ENCODE measurements at places on chromosomes 7 and 10.
A peak's percentile ranks its signal among the peaks of the same experiment; 100 is the strongest.

GRCh38 chr10:84850826-84851225 lies 522.4 kb downstream of the CCSER2 start:
- no peak for DNase-seq

GRCh38 chr7:94323844-94324243 lies 70.9 kb upstream of the COL1A2 start:
- DNase-seq, result no peak

- DNase-seq, result no peak
Observed at GRCh38 chr7:16071246-16071857, 350.0 kb downstream of the CRPPA start.

DNA sequence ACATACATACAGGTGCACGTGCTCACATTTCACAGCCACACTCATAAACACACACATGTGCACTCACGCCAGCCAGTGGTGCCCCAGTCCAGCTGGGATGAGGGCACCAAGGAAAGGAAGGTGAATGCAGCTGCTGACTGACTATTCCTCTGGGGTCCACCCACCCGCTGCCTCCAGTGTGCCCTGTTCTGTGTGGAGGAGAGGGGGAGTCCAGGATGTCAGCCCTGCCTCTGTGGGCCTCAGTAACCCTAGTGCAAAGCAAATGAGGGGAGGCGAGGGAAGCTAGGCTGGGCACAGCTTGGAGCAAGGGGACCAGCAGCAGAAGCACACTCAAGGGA lies 57.6 kb downstream of the YKT6 start:
- DNase-seq, result no peak

- no peak for DNase-seq
Observed at GRCh38 chr10:128158021-128158795, 32.0 kb upstream of the MKI67 start.

DNA sequence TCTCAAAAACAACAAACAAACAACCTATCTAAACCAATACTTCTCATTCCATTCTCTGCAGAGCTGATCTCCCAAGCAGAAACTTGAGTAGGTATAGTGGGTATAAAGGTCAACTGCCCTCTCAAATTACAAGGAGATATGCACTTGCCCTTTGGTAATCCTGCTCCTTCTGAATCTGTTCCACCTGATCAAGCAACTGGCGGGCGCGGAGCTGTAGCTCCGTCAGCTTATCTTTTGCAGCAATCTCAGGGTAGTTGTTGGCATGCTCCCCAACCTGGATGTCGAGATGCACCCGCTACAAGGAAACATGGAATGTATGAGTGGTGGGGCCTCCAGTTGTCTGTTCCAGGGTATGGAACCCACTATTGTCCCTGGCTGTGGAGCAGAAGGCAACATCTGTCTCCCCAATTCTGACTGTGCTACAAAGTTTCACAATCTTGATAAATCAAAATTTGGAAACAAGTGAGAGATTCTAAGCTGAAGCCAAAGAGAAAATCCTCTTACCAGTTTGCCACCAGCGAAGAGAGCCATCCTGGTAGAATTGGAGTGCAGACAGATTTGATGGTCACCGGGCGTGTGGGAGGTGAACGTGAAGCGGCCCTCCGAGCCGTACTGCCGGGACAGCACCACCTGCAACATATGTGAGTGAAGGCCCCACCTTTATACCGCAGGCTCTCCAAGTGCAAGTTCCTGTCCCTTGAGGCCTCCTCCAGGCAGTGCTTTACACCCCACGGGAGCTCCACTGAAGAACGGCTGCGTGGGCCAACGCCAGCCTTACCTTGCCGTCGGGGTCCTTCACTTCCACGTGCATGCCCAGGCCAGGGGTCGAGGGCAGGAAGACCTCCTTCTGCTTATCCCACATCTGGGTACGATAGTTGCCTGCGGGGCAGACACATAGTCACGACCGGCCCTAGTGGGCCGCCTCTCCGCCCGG lies 819 bp downstream of the TMED4 start:
- peak; percentile 19 for DNase-seq

DNA sequence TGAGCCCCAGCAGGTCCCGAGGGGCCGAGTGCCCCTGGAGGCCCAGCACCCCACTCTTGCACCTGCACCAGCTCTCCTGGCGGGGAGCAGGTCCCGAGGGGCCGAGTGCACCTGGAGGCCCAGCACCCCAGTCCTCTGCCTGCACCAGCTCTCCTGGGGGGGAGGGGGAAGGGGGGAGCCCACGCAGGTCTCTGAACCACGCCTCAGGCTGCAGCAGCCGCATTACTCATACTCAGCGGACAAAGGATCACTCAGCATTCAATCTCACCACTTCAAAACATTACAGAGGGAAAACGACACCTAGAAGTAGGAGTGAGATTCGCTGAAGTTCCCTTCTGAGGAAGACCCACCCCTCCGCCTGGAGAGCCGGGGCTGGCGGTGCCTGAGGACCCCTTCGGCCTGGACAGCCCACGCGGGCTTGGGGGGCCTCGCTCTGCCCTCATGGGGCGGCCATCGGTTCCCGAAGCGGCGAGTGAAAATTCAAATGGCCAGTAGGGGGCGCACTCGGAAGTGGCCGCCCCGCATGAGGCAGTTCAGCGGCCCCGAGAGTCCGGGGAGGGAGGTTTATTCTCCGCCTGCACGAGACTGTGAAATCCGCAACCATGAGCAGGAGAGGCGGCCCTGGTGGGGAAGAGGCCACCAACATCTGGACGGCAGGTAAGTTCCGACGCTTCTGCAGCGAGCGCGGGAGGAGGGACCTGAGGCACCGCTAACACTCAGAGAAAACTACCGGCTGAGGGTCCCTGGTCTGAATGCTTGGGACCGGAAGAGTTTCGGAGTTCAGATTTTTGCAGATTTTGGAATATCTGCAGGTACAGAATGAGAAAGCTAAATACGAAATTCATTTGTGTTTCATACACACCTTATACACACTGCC lies 1.1 kb upstream of the GPER1 start:
- peak; percentile 68 for DNase-seq

GRCh38 chr7:79761876-79762429 lies 308.5 kb upstream of the MAGI2 start:
- no peak for DNase-seq

GRCh38 chr7:81721437-81721836 lies 48.4 kb downstream of the HGF start:
- DNase-seq, result no peak

GRCh38 chr7:125375942-125376341 lies 446.3 kb upstream of the POT1 start:
- DNase-seq, result no peak

DNA sequence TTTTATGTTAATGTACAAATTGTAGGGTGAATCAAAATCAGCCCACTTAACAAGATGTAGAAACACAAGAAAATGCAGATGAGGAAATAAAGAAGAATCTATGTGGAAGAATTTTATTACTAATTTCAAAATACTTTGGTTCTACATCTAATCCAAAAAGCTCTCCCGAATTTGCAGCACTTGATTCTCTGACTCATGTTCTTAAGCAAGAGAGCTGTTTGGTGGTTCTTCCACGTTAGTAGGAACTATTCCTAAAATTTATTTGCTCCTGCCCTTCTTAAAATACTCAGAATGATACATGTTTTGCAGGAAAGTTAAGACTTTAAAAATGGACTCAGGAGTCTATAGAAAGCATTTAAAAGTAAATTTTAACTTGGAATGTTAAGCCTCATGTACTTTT lies 91.8 kb downstream of the ZMYND11 start:
- no peak for DNase-seq

- no peak for DNase-seq
Observed at GRCh38 chr10:126110489-126111180, 214.3 kb downstream of the FANK1 start.

- DNase-seq, result no peak
Observed at GRCh38 chr10:131795761-131796160, 105.0 kb upstream of the PPP2R2D start.

DNA sequence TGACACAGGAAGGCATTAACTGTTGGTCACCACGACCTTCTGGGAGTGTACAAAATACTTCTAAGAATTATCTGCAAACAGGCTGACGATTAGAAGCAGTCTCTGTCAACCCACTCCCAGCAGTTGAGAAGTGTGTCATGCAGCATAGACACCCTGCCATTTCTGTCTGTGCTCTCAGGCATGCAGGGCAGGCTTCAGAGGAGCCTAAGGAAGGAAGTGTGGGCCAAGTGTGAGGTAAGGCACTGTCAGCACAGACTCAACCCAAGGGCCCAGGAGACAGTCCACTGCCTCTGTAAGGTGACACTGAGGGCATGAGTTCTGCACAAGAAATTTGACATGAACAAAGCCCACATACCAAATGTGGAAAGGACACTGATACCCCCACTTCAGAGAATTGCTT lies 109.0 kb upstream of the VIPR2 start:
- no peak for DNase-seq

DNA sequence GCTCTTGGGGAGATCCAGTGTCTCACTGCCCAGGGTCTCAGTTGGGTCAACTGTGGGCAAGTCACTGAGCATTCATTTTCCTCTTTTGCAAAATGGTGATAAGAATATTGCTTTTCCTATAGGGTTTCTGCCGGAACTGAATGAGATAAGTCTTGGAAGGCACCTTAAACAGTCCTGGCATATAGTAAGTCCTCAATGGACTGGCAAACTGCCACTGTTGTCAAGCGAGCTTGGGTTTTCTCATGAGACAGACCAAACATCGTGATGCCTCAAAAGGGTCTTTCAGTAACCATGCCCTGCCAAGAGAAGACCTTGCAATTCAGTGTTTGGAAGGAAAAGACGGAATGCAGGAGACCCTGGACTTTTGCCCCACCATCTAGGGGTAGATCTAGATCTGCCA lies 251.5 kb downstream of the WDR11 start:
- no peak for DNase-seq

DNA sequence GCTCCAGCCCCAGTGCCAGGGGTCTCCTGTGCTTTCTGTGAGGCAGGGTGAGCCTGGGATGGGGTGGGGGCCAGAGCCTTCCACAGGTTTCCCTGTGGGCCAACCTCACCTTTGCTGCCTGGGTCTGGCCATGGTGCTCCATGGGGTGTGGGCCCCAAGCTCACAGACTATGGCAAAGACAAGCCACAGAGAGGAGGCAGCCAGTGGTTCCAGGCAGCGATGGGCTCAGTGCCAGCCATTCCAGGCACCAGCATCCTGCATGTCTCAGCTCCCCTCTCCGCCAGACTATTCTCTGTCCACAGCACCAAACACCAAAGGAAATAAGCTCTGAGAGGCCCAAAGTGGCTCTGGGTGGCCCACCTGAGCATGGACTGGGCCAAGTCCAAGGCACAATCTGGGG lies 133.5 kb downstream of the PTPN20 start:
- no peak for DNase-seq

GRCh38 chr7:64883113-64883905 lies 19.8 kb upstream of the ZNF273 start:
- peak; percentile 9 for DNase-seq

GRCh38 chr10:33291053-33291592 lies 43.3 kb downstream of the NRP1 start:
- DNase-seq, result no peak

DNA sequence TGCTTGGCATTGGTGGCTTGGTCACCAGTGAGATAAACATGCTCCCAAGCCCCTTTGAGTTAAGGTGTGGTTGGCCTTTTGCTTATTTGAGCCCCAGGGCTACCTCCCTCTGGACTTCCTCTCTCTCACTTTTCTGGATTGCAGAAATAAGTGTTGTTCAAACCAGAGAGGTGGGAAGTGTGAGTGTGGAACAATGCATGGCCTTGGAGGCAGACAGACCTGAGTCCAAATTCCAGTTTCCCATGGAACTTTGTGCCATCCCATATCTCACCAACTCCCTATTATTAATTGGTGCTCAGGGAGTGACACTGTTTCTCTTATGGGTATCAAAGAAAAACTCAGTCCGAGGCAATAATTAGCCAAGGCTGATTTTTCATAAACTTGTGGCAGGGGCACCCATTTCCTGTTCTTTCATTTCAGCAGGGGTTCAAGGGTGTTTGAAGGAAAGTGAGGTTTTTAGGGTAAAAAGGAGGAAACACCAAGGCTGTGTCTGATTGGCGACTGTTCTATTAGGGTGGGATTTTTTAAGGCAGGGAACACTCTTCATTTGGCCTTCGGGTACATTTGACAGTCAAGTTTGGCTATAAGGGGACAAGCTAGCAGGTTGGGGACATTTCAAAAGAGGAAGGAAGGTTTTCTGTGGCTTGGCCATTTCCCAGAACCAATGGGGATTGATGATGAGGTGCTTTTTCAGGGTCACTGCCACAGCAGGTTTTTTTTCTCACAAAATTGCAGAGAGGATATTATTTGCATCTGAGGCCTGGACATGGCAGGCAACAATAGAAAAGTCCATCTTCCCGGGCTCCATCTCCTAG lies 148.8 kb upstream of the NPY start:
- peak; percentile 71 for DNase-seq

DNA sequence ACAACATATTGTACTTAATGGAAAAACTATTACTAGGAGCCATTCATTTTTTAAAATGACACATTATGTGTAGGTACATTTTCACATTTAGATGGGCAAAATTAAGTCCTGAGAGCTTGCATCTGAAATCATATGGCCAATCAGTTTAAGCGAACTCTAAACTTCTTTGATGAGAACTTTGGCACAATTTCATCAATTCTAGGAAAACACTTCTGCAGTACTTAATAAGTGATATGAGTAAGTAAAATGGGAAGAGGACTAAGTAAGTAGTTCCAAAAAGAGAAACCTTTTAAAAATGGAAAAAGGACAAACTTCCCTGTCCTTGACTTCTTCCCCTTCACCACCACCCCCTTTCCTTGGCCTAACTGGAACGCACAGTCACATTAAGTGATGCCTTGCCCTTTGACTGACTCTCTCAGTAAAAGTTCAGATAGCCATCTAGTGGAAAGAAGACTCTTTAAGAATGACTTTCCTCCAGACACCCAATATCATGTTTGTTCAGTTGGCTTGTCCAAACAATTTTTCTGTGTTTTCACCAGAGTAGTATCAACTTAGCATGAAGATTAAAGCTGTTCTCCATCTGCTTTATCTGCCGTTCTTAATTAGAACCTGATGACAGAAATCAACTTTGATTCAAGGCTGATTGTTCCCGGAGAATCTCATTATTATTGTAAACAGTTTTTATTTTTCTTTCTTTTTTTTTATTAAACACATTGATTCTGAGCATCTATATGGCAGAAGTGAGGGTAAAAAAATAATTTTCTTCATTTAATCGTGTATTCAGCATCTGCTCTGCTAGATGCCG lies 45.1 kb downstream of the CNNM2 start:
- no peak for DNase-seq

- no peak for DNase-seq
Observed at GRCh38 chr7:99898023-99898357, 21.2 kb upstream of the OR2AE1 start.

GRCh38 chr7:116524609-116525297 lies at the start of gene CAV1:
CAV1 (plus strand) TSS chr7:116525036; CDS start chr7:116525063, 27 bp downstream.
- peak; percentile 79 for DNase-seq

DNA sequence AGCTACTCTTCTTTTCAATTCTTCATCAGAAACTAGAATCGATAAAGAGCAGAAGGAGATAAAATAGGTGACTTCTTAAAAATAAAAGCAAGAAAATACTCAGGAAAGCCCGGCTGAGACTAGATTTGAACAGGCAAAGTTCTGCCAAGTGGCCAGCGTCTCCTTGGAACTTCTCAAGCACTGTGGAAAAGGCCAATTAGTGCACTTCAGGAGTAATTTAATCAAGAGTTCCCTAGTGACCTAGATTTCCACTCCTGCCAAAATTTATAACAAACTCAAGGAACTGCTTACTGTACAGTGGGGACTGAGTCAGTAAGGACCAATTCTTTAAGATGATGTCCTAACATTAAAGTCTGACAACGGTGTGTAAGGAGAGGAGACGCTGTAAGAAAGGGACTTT lies 57.3 kb downstream of the CHCHD3 start:
- no peak for DNase-seq

GRCh38 chr10:68125772-68126171 lies 16.5 kb downstream of the MYPN start:
- no peak for DNase-seq

Measured in mucosa of gallbladder (tissue), 1 donor.